ENCODE measurements at places on chromosomes 2 and 18.

GRCh38 chr2:55431982-55432627 lies 12.4 kb upstream of the CCDC88A start:
- DNase-seq: no peak

DNA sequence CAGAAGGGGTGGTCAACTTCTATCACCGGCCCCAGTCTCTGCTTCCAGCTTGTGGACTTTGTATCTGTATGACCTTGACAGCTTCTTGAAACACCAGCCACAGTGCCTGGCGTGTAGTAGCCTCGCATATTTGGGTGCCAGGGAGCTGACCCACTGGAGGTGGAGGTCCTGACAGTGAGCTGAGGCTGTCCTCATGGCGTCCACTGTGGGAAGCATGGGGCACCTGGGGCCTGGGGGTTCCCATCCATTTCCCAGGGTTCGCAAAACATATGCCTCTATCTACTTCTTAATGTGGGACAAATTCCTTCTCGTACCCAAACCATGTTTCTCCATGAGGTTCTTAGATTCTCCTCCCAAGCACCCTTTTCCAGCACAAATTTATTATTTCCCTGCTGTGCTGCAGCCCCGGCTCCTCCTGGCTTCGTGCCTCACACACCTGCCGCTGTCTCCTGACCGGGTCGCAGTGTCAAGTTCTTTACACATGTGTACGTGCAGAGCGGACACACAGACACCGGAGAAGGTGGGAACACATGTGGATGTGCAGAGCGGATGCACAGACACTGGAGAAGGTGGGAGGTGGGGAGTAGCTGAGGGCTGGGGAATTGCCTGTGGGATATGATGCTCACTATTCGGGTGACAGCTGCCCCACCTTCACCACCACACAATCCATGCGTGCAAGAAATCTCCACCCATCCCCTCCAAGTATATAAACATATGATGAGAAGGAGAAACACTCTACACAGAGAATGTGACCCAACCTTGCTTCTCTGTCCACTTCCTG lies 23.4 kb downstream of the TMEM18 start:
- DNase-seq: no peak

GRCh38 chr2:227789803-227790202 lies 23.8 kb upstream of the CCL20 start:
- DNase-seq: no peak

DNA sequence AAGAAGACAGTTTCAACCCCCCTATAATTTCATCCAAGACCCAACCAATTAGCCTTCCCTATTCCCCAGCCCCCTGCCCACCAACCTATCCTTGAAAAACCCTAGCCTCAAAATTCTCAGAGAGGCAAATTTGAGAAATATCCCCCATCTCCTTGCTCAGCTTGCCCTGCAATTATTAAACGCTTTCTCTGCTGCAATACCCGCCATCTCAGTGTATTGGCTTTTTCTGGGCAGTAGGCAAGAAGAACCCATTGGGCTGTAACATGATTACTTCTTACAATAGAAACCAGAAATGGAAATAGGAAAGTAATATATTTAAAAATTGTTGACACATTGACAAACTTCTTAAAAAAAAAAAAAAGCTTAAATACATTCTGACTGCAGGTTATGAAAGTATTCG lies 140.6 kb upstream of the CCDC150 start:
- DNase-seq: no peak

DNA sequence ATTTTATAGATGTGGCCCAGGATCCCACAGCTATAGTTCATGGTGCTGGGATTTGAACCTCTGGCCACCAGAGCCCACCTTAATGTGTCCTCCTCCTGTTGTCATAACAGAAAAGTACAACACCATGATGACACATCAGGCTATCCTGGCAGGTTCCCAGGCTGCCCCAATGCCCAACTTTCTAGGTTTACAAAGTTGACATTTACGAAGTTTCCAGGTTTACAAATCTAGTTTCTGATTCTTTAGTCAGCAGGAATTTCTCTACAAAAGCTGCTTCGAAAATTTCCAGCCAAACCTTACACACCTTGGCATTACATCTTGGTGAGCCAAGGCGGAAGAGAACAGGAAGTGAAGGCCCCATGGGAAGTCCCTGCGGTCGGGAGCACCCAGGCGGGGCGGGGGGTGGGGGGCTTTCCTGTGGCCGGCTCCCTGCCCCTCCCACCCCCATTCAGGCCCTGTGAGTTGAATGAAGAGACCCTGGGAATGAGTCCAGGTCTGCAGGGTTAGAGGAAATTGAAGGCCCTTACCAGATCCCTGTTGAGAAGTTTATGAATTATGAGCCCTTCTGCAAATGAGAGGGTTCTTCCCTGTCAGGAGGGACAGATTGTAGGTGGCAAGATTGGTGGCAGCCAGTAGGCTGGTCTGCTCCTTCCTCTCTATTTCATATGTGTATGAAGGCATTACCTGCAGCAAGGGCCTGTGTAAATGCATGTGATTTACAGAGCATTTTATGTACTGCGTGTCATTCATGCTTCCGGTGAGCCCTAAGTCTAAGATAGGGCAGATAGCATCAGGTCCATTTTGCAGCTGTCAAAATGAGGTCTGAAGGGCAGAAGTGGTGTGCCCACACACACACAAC lies 11.1 kb upstream of the IL1RN start:
- no peak for DNase-seq

- no peak for DNase-seq
Observed at GRCh38 chr2:40409734-40410133, 42.2 kb downstream of the SLC8A1 start.

GRCh38 chr2:11357428-11357972 lies 13.1 kb upstream of the ROCK2 start:
- no peak for DNase-seq

GRCh38 chr18:44568986-44569385 lies 111.7 kb upstream of the SETBP1 start:
- DNase-seq: no peak

DNA sequence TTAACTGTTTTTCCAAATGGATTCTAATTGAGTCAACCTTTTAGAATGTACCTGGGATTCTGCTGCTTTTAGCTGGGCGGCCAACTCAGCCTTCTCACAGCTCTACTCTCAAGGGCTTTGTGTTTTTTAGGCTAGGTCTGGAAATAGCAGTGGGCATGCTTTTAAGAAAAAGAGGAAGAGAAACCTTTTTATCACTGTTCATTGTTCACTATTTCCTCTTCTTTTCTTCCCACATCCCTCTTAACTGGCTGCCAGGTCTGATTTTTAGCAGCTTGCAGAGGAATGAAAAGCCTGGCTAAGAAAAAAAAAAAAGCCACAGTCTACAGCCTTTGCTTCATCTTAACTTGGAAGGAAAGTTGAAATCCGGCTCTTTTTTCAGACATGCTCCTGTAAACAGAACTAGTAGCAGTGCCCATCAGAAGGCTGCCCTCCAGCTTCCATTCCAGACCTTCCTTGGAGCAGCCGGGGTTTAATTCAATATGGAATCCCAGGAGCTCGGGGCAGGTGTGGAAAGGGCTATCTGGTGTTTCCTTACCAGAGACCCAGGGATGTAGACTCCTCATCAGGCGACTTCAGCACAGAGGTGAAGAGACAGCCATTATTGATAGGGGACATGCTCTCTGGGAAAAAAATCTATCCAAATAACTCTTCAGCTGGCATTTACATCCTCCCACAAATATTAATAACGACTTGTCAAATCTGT lies 230.7 kb downstream of the MYO3B start:
- no peak for DNase-seq

- no peak for DNase-seq
Observed at GRCh38 chr2:186197955-186198354, 288.1 kb upstream of the ZC3H15 start.

DNA sequence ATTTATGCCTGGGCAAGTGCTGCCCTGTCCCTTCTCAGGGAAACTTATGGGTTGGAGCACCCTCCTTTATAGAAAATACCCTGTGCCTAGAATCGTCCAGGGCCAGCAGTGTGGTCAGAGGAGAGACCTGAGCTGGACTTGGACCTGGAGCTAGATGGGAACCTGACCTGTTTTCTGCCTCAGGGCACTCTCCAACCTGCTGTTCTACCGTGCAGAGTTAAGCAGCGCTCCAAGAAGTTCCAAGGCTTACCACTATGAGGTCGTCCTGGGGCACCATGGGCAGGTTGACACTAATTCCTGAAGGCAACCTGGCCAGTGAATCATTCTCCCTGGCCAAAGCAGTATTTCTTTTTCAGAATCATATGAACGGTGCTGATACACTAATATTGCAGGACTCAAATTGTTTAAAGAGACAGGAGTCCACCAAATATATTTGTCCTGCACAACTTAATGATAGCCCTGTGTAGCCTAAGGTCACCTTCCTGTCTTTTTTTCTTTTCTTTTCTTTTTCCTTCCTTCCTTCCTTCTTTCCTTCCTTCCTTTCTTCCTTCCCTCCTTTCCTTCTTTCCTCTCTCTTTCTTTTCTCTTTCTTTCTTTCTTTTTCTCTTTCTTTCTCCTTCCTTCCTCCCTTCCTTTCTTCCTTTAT lies 455.4 kb upstream of the HNMT start:
- DNase-seq: no peak

DNA sequence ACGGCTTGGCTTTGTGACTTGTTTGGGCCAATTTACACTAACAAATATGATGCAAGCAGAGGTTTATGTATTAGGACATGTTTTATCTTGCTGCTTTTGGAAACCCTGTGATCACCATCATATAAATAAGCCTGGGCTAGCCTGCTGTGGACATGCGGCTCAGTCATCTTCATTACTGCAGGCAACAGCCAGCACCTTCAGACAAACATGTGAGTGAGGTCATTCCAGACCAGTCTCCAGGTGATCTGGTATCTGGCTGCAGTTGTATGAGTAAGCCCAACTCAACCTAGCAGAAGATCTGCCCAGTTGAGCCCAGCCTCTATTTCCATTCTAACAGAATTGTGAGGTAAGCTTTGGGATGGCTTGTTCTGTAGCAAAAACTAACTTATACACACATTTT lies 254.6 kb upstream of the ATP5MC3 start:
- DNase-seq: no peak

DNA sequence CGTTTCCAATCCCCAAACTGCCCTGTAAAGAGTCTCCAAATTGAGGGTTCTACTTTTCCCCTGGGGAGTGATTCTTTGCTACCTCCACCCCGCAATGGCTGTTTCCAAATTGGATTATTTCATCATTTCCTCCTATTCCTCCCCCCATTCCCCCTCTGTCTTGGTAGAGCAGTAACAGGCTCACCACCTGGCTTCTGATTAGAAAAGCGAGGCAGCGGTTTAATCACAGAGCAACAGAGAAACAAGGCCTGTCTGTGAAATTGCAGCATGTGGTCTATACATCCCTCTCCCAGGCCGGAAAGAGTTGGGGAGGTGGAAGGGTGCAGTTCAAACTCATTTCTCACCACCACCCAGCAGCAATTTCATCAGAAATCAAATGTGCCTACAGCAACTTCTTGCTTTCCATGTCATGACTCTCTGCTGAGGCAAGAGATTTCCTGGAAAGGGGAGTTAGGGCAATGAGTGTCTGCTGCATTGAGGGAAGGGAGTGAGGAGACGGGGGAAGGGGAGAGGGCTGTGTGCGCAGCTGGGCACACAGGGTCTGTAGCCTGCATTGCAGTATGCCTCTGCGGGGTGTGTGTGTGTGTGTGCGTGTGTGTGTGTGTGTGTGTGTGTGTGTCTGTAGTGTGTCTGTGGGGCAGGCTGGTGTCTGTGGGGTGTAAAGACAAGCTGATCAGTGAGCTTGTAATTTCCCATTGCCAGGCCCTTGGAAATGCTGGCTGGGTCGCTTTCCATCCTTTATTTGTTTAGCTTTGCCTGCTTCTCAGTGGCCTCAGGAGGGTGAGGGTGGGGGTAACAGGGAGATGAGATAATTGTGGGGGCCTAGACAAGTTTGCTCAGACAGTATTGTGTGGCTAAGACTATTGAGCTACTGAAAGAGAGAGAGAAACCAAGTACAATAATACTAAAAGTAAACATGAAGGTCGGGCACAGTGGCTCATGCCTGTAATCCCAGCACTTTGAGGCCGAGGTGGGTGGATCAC lies 13.5 kb upstream of the IGFBP2 start:
- no peak for DNase-seq

GRCh38 chr18:9594823-9595596 lies 19.3 kb downstream of the PPP4R1 start:
- DNase-seq: no peak

GRCh38 chr2:62814123-62814522 lies 108.6 kb downstream of the EHBP1 start:
- DNase-seq: no peak

DNA sequence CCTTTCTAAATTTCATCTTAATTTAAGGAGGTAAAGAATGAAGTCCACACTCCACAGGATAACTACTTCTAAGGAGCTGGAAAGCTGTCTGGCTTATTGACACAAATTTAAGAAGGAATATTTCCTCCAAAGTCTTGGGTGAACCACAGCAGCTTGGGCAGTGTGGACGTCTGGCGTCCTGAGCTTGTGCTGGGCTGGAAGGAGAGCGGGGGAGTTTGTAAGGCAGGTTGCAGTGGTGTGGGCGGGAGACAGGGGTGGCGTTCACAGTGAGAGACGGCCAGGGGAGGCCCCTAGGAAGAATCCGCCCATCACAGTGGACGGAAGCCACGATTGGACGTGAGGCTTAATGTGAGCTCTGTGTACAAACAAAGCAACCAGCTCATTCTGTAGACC lies 25.7 kb downstream of the ADI1 start:
- no peak for DNase-seq

- DNase-seq: no peak
Observed at GRCh38 chr2:152443771-152444170, 108.8 kb downstream of the FMNL2 start.

DNA sequence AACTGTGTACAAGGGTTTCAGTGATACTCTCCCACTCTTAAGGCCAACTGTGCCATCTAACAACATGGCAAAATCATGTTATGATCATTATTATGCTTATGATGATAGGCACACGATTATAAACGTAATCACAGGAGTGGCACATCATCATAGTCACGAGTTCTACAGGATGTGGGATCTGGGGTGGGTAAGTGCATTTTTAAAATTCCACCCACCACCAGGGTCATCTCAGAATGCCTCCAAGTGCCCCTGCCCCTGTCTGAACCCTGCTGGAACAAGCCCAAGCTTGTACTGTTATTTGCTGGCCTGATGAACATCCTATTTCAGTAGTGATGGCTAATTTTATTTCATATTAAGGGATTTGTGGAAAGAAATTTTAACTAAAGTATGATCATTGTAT lies 117.8 kb downstream of the PTPRM start:
- DNase-seq: no peak

DNA sequence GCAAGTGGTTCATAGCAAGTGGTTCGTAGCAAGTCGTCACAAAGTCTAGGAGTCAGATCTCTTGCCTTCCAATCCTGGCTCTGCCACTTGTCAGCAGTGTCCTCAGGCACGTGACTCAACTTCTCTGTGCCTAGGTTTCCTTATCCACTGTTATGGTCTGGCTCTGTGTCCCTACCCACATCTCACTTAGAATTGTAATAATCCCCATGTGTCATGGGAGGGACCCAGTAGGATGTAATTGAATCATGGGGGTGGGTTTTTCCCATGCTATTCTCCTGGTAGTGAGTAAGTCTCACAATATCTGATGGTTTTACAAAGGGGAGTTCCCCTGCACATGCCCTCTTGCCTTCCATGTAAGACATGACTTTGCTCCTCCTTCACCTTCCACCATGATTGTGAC lies 51.8 kb upstream of the AP1S3 start:
- DNase-seq: no peak

DNA sequence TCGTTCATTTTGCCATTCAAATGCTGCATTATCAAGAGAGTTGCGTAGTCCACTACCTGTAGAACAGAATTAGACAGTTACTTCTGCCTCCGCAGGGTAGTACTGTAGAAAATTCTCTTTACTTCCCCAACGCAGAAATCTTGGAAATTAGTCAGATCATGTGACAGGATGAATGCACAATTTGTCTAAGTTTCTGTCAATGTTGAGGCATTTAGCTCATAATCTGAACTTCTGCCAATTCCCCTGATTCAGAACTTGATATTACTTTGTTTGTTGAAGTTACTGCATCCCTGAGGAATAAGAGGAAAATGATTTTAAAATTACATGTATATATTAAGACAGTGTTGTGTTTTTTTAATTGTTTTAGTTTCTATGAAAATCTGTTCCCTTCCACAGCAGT lies 83.4 kb downstream of the TTC27 start:
- DNase-seq: no peak
